Adrenal gland (tissue), 19 donors: ENCODE measurements at places on chromosomes 5 and 9. TPM values are rescaled to one million over a fixed set of nuclear protein-coding genes. Genes with fewer than 3 reads are reported as not detected.

GRCh38 chr9:72315089-72315509, 49.9 kb downstream of the ZFAND5 start:
- H3K27ac ChIP-seq, result peak overlapping the region; percentile 50
- DNase-seq, result peak; percentile 67
- no peaks in the 10 kb centered on the region for H3K4me1 ChIP-seq
- H3K4me3 ChIP-seq, result peak overlapping the region; percentile 57
- H3K27me3 ChIP-seq, result no peaks in the 10 kb centered on the region
- H3K36me3 ChIP-seq, result no peaks in the 10 kb centered on the region

DNA sequence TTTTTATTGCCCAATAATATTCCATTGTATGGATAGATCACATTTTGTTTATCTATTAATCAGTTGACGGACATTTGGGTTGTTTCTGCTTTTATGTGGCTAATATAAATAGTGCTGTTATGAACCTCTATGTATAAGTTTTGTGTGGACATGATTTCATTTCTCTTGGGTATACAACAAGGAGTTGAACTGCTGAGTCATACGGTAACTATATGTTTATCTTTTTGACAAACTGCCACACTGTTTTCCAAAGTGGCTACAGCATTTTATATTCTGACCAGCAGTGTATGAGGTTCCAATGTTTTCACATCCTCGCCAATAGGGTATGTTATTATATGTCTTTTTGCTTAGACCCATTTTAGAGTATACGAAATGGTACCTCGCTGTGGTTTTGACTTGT, 264.3 kb downstream of the RFX3 start:
- H3K36me3 ChIP-seq, result no peaks in the 10 kb centered on the region
- H3K27ac ChIP-seq, result no peak overlapping the region
- H3K27me3 ChIP-seq, result no peaks in the 10 kb centered on the region
- no peak overlapping the region for H3K4me3 ChIP-seq
- no peaks in the 10 kb centered on the region for H3K4me1 ChIP-seq
- no peak for DNase-seq

GRCh38 chr9:137308057-137308619, 6.1 kb upstream of the NRARP start:
- H3K27ac ChIP-seq, result no peak overlapping the region
- H3K36me3 ChIP-seq, result no peaks in the 10 kb centered on the region
- peaks cover 14% of the 10 kb centered on the region for H3K27me3 ChIP-seq
- DNase-seq, result no peak

- H3K27me3 ChIP-seq, result no peaks in the 10 kb centered on the region
- H3K4me1 ChIP-seq, result peaks cover 5% of the 10 kb centered on the region
- no peak overlapping the region for H3K4me3 ChIP-seq
- no peaks in the 10 kb centered on the region for H3K36me3 ChIP-seq
- no peak overlapping the region for H3K27ac ChIP-seq
Observed at GRCh38 chr5:34898258-34898895, 16.9 kb downstream of the RAD1 start.

GRCh38 chr5:149370878-149371277, 8.2 kb downstream of the IL17B start:
- DNase-seq, result peak; percentile 74
- H3K27me3 ChIP-seq, result no peaks in the 10 kb centered on the region
- peaks cover 7% of the 10 kb centered on the region for H3K4me1 ChIP-seq
- H3K27ac ChIP-seq, result no peak overlapping the region

The SAXO1 gene
- 0.94 TPM for total RNA-seq

The STING1 gene
- 48.1 TPM for total RNA-seq

The FOXD4L5 gene
- 0.13 TPM for total RNA-seq
